Left cardiac atrium (tissue), 4 donors: ENCODE measurements at places on chromosomes 5 and 9. TPM values are rescaled to one million over a fixed set of nuclear protein-coding genes. Genes with fewer than 3 reads are reported as not detected.

DNA sequence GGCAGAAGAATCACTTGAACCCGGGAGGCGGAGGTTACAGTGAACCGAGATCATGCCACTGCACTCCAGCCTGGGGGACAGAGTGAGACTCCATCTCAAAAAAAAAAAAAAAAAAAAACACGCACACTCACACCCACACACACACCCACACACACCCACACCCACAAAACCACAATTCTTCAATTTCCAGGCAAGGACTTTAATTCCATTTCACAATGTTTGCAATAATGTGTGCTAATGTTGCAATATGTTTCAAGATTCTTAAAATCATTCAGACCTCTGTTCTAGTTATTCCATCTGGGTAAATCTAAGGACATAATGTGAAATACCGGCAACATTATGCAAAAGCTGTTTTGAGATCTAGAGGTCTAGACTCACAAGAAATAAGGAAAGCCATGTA, 28.3 kb downstream of the CCDC69 start:
- DNase-seq = no peak

Gene DMRT3
- total RNA-seq = not detected

DNA sequence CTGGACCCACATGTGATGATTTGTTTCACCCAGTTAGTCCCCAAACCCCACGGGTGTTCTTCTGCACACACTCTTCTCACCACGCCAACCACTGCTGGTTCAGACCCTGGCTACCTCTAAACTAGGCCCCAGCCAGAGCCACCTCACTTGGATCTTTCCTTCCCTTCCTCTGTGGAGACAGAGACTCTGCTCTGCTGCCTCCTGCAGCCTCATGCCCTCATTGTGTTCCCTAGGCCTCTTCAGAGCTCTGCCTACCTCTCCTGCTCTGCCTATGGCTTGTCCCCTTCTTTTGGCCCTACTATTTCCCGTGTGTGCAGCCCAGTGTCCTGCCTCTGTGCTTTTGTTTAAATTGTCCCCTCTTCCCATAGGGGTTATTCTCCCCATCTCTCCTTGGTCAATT, 79.7 kb downstream of the ARHGAP26 start:
- DNase-seq = no peak

DNA sequence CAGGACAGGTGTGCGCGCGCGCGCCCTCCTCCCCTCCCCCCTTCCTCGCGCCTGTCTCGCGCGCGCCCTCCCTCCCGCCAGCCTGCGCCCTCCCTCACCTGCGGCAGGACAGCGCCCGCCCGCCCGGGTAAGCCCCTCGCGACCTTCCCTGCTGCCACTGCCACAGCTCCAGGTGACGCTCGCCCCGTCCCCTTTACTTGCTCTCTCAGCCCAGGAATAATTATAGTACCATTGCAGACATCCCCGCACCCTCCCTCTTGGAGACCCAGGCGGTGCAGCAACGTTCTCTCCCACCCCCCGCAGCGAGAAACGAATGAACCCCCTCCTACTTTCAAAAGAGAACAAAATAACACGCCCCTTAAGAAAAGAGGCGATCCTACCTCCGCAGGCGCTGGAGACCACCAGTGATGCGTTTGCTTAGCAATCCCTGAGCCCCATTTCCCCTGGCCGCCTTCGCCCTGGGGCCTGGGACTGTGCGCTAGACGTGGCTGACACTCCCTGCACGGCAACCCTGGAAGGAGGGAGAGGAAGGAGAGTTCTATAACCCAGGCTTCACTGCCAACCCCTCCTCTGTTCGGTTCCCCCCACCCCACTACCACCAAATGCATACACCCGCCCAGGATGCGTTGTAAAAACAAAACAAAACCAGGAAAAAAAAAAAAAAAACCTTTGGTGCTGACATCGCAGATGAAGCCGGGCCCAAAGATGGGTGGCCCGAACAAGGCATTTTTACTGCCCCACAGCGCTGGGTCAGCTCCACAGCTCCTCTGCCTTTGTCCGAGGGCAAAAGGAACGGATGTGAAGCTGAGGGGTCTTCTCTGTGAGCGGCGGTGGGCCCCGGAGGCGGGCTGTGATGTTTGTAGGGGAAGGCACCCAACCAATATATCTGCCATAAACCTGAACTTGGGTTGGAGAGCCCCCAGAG, 5.6 kb upstream of the PURA start:
- peak; percentile 33 for DNase-seq

GRCh38 chr9:20303066-20303465, 319.2 kb downstream of the MLLT3 start:
- no peak for DNase-seq

DNA sequence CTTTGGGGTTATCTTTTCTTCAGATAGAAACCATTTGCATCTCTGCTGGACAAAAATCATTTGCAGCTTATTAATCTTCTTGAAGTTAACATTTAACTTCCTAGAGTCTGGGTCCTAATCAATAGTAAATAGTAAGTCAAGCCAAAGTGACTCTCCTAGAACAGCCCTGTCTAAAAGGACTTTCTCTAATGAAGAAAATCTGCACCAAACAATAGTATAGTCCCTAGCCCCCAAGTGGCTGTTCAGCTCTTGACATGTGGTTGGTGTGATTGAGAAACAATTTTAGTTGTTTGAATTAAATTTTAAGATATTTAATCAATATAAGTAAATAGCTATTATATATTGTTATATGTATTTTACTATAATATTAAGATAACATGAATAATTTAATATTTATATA, 64.6 kb upstream of the SHB start:
- no peak for DNase-seq
